ENCODE measurements at places on chromosomes 2 and 18.

GRCh38 chr2:20532634-20533437 is 86.0 kb downstream of the RHOB start:
- DNase-seq: no peak

- no peak for DNase-seq
Observed at GRCh38 chr2:75146606-75147332, 52.6 kb downstream of the TACR1 start.

DNA sequence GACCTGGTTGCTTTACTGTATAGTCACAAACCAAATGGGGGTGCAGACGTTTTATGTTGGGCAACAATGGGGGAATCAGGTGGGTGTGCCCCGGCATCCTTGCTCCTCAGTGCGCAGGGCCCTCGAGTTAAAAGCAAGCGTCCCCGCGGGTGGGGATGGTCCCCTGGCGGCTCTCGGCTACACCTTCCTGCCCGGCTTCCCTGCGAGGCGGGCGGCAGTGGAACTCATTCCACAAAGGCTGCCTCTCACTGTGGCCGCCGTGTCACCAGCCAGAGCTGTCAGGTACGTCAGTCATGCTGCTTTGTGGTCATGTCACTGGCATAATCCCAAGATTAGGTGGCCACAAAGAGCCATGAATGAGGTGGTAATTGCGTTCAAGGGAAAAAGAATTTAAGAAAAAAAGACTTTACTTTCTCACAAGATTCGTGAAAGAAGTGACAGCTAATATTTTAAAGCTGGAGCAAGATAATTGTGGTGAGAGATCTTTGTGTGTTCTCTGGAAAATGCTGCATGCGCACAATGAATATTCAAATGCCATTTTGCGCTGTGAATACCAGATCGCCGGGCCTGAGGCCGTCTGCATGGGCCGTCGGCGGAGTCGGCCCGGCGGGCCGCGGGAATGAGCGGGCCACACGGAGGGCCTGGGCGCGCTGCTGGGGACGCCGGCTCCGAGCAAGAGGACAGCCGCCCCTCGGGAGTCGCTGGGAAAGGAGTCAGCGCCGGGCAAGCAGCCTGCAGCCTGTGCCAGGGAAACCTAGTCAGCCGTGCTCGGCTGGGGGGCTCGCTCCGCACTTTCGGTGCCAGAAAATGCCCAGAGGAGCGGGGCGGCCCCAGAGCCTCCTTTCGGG is 82.3 kb upstream of the LDLRAD4 start:
- DNase-seq: no peak

- DNase-seq: no peak
Observed at GRCh38 chr2:203893401-203893800, 25.8 kb downstream of the CTLA4 start.

DNA sequence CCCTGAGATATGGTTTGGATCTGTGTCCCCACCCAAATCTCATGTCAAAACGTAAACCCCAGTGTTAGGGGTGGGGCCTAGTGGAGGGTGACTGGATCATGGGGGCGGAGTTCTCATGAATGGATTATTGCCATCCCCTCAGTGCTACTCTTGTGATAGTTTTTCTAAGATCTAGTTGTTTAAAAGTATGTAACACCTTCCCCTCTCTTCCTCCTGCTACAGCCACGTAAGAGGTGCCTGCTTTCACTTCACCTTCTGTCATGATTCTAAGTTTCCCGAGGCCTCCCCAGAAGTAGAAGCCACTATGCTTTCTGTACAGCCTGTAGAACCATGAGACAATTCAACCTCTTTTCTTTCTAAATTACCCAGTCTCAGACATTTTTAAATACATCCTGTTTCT is 16.9 kb downstream of the PUM2 start:
- DNase-seq: no peak
